Pancreas (tissue), 10 donors: ENCODE measurements at places on chromosomes 7 and 10.

DNA sequence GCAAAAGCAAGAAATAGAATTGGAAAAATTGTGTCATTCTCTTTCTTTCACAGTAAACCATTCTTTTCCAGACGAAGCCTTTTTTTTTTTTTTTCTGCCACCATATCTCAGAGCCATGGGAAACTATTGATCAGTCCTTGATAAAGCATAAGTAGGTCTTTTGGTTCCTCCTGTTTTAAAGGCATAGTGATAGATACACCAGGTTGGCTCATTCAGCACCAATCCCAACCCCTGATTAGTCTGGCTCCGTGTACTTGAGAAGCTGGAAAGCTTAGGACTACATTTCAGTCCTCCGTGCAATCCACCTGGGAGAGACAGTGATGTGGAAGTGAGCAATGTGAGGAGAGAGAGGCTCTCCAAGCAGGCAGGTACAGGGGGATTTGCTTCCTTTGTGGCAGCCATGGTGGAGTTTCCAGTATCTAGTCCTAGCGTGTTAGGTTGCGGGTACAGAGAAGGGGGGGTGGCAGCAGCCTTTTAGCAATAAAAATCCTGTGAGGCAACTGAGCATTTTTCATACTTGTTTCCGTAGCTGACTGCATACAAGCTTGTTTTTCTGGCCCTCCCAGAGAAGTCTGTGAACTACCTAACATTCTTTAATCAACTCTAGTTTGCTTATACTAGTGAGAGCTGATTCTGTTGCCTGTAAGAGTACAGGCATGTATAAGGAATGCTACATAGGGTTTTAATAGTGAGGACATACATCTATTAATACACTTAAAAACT is 127.4 kb upstream of the CTTNBP2 start:
- no peak for DNase-seq

DNA sequence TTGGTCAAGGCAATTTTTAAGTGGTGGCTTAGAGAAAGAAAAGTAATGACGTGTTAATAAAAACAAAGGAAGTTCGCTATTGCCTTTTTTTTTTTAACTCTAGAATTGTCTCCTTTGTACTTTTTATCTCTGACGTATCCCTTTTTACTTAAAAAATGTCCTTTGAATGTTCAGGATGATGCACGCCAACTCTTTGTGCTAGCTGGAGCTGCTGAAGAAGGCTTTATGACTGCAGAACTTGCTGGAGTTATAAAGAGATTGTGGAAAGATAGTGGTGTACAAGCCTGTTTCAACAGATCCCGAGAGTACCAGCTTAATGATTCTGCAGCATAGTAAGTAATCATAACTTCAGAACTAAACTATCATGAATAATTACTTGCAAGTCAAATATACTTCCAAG is 64.4 kb downstream of the GNAI1 start:
- no peak for DNase-seq

- no peak for DNase-seq
Measured at GRCh38 chr7:55309040-55309991, 55.8 kb upstream of the LANCL2 start.

DNA sequence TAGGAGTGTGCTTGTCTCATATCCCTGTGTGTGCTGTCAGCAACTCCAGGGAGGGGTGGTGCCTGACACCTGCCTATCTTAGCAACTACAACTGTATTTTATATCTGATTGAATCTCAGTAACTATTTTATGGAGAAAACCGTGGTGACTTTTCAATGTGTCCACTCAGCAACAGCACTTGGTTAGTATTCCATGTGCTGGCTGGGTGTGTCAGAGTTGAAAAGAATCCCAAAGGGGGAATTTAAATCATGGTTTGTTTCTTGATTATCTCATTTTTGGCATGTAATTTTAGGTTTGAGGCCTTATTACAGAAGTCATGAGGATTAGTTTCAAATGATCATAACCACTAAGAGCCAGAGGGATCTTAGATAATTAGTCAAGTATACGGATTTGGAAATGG is 425.7 kb upstream of the FZD8 start:
- no peak for DNase-seq

- no peak for DNase-seq
Measured at GRCh38 chr10:112369495-112370423, 4.2 kb upstream of the ACSL5 start.

GRCh38 chr10:78921895-78922294 is 146.9 kb upstream of the ZMIZ1 start:
- DNase-seq: no peak

DNA sequence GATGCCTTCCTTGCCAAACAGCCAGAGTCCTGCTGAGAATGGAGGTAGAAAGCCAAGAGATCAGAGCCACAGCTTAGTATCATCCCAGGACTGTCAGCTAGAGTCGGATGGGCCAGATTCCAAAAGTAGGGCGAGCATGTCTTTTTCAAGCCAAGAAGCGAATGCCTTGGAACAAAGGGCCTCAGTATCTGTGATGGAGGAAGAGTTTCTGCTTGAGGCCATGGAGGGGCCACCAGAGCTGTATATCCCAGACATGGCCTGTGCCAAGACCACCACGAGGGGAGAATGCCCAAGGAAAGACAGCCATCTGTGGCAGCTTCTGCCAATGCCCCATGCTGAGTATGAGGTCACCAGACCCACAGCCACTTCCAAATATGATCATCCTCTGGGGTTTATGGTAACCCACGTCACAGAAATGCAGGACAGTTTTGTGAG is 44.3 kb upstream of the PPP1R17 start:
- no peak for DNase-seq

- DNase-seq: no peak
Measured at GRCh38 chr7:2687881-2688318, at the start of gene AMZ1. AMZ1 (plus strand) TSS chr7:2688202; CDS start chr7:2700452, 12,250 bp downstream.

- DNase-seq: no peak
Measured at GRCh38 chr10:10942441-10942840, 75.2 kb upstream of the CELF2 start.

DNA sequence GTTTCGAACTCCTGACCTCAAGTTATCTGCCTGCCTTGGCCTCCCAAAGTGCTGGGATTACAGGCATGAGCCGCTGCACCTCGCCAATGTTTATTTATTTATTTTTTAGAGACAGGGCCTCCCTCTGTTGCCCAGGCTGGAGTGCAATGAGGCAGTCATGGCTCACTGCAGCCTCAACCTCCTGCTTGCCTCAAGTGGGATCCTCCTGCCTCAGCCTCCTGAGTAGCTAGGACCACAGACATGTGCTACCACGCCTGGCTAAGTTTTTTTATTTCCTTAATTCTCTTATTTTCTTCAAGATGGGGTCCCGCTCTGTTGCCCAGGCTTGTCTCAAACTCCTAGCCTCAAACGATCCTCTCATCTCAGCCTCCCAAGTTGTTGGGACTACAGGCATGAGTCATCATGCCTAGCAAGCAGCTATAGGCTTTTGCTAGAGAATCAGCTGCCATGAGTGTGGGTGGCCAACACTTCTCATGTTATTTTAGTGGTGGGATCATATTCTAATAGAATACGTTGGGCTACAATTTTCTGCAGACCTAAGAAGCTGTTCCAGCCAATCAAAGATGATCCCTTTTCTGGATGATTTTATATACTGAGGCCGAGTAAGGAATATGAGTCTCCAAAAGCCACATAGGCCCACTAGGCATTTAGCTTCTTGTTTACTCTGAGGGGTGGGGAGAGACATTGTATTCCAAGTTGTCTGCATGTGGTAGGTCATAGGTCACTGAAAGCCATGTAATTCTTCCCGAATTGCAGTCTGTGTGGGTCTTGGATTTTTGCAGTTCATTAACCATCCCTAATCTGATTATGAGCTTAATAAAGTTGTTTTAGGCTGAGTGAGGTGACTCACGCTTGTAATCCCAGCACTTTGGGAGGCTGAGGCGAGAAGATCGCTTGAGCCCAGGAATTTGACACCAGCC is 7.6 kb upstream of the TMEM248 start:
- DNase-seq: no peak

DNA sequence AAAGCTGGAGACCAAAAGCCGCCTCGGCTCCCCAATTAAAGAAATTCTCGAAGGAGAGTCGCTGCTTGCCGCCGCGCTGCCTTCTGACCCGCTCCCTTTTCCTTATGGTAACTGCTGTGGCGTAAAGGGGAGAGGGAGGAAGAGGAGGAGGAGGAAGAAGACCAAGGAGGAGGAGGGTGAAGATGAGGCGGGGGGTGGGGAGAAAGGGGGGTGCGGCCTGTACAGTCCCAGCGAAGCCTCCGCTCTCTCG is 388 bp downstream of the CNOT4 start:
- no peak for DNase-seq

- DNase-seq: no peak
Measured at GRCh38 chr7:50703654-50704053, 79.0 kb downstream of the GRB10 start.

DNA sequence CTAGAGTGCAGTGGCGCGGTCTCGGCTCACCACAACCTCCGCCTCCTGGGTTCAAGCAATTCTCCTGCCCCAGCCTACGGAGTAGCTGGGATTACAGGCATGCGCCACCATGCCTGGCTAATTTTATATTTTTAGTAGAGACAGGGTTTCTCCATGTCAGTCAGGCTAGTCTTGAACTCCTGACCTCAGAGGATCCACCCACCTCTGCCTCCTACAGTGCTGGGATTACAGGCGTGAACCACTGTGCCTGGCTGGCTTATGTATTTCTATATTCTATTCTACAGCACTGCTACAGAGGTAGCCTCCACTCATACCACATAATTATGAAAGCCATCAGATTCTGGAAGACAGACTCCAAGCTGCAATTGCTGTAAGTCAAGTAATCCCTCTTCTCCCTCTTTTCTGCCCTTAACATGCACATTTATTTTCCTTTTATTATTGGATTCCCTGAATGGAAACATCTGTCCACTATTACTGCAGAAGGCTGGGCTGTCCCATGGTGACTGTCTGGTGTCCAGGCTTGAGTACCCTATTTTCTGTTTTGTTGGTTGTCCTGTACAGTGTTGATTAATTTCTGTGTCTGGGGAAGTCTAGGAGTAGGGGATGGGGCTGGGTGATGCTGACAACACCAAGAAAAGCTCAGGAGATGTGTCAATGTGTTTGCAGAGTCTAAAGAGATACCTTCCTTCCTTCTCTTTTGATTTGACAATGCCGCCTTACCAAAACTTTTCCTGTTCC is 5.8 kb upstream of the ZNF487 start:
- no peak for DNase-seq

- DNase-seq: no peak
Measured at GRCh38 chr7:23467806-23468525, 2.3 kb downstream of the IGF2BP3 start.
